ENCODE measurements at places on chromosomes 11 and 22. TPM values are rescaled to one million over a fixed set of nuclear protein-coding genes. Genes with fewer than 3 reads are reported as not detected.

BATF2 gene
- 2.4 TPM for total RNA-seq

GAB4 gene
- total RNA-seq, result not detected

SERPING1 gene
- 1,854 TPM for total RNA-seq

IL10RA gene
- total RNA-seq, result 7.8 TPM

BET1L gene
- total RNA-seq, result 33.6 TPM

BMAL1 gene
- total RNA-seq, result 37.0 TPM

TMEM45B gene
- total RNA-seq, result 16.1 TPM

ALX4 gene
- not detected for total RNA-seq

AP2A2 gene
- total RNA-seq, result 53.7 TPM

CLTCL1 gene
- total RNA-seq, result 4.5 TPM

ACO2 gene
- total RNA-seq, result 71.8 TPM

PYGM gene
- 0.28 TPM for total RNA-seq

NLRP14 gene
- total RNA-seq, result 0.10 TPM

FXYD2 gene
- total RNA-seq, result 13.6 TPM

MRPL17 gene
- total RNA-seq, result 13.5 TPM

GAS2L1 gene
- total RNA-seq, result 14.3 TPM

DEFB131B gene
- total RNA-seq, result not detected

ARHGAP20 gene
- 1.0 TPM for total RNA-seq

AMOTL1 gene
- 22.9 TPM for total RNA-seq

C11orf21 gene
- 0.35 TPM for total RNA-seq

APOBEC3B gene
- total RNA-seq, result 0.93 TPM

RAG2 gene
- total RNA-seq, result not detected

OSM gene
- total RNA-seq, result 0.10 TPM

CCND1 gene
- total RNA-seq, result 82.6 TPM

PGA5 gene
- total RNA-seq, result 0.18 TPM

ENTHD1 gene
- total RNA-seq, result not detected

TMPRSS6 gene
- total RNA-seq, result 107 TPM

ESAM gene
- 10.5 TPM for total RNA-seq

DCHS1 gene
- 2.5 TPM for total RNA-seq

OR56B4 gene
- not detected for total RNA-seq

SHISAL1 gene
- total RNA-seq, result 0.10 TPM

Measured in left lobe of liver (tissue), 2 donors.